NCI-H526 treated with DMSO at 0.1 percent for 48 hours (cell line): ENCODE measurements at places on chromosomes 13 and 19.

GRCh38 chr13:97856304-97856675 is 97.2 kb upstream of the IPO5 start:
- no peak for DNase-seq

DNA sequence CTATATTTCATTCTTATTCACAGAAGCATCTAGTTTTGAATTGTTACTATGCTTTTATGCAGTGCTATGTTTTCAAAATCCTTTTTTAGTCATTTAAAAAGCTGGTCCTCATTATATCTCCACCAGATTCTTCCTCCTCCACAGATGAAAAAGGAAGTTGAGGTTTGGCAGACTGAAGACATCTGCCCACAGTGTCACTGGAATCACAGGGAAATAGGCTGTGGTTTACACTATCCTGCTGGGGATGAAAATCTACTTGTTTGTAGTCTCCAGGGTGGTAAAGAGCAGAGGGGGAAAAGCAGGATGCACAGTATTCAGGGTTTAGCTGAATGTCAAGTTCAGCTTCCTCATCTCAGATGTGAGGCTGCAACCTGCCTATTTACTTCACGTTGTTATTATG is 351.2 kb downstream of the DNAJC15 start:
- no peak for DNase-seq

GRCh38 chr19:37987356-37988332 is 80.6 kb downstream of the SIPA1L3 start:
- DNase-seq: no peak

DNA sequence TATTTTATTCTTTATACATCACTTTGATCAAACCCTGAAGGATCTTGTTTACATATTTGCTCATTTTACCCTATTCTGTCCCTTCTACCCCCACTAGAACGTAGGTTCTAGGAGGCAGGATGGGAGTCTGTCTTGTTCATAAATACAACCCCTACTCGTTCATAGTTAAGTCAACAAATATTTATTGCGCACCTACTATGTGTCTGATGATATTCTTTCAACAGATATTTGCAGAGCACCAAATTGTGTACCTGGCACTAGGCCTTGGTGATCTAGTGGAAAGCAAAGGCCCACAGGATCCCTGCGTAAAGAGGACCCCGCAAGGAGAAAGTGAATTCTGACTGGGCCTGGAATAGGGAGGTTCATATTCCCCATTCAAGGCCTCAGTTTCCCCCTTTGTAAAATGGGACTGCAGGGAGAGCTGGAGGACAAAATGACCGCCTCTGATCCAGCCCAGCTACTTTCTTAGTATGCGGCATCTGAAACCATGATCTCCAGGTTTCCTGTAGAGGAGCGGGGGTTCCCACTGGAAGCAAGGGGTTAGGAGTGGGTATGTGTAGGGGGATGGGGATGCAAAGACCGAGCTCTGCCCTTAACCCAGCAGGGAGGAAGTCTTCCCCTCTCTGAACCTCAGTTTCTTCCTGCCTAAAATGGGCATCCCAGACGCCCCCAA is 534 bp upstream of the GEMIN7 start:
- DNase-seq: no peak

DNA sequence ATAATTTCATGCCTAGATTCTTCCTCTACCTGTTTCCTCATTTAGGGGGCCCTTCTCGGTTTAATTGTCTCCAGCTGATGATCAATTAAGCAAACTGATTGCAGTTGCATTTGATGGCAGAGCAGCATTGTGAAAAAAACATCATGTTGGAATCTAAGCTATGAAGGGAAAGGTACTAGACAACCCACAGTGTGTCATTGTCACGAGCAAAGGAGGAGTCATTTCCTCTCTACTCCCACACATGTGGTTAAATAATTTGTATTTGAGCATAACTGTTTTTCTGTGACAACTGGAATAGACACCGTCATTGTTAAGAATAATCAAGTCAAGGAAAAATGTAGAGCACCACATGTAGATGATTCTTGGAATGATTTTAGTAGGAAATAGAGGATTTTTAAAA is 240.3 kb downstream of the DCT start:
- DNase-seq: no peak
